ENCODE measurements at places on chromosomes 11 and 22.

- DNase-seq = no peak
These were observed 350.6 kb upstream of the RAG2 start for GRCh38 chr11:36948460-36949127.

- DNase-seq = no peak
These were observed 41.3 kb downstream of the POU2F3 start for GRCh38 chr11:120281143-120281795.

DNA sequence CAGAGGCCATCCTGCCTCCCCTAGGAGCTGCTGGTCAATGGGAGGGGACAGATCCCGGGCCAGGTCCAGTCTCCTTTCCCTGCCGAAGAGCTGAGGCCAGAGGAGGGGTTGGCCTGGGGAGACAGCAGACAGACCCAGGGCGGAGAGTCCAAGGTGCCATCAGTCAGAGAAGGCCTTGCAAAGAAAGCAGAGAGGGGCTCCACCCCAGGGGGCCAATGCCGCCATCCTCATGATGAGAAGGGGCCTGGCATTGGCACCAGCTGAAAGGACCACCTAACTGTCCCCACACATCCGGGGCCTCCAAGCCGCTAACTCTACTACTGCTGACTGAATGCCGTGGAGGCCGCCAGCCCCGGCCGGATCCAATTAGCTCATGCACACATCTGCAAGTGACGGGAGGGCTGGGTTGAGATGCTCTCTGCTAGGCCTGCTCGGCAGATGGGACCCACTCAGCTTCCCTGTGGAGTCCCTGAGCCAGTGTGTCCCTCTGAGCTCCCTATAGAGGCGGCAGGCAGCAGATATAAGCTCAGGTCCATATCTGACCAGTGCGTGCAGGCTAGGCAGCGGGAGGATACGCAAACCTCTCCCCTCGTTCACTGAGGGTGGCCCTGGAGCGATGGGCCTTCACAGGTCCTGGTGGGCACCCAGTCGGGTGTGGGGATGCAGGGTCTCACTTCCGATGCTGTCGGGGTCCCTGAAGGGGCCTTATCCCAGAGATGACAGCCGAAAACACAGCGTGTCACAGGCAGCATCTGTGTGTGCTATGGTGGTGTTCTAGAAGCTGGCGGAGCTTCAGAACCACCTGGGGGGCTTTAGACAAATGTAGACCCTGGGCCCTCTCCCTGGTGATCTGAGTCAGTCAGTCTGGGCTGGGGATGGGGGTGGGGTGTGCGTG, 183.9 kb downstream of the CTTN start:
- DNase-seq = no peak

GRCh38 chr11:9060700-9061111, 30.7 kb downstream of the SCUBE2 start:
- DNase-seq = peak; percentile 25

DNA sequence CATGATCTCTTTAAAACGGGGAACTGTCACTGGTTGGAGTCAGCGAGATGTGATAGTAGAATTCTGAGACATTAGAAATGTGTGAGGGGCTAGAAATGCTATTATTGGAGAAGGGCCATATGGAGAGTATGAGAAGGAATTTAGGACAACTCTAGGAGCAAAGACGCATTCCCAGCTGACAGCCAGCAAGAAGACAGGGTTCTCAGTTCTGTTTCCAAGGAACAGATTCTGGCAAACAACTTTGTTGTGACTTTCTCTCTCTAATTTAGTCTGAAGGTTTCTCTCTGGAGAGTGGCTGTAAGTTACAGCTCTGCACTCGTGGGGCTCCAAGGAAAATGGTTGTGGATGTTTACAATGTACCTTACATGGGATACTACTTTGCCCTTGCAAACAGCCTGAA, 876.3 kb downstream of the FAM181B start:
- DNase-seq = no peak

- peak; percentile 70 for DNase-seq
These were observed 68.3 kb downstream of the PLEKHA7 start for GRCh38 chr11:16945671-16946469.

DNA sequence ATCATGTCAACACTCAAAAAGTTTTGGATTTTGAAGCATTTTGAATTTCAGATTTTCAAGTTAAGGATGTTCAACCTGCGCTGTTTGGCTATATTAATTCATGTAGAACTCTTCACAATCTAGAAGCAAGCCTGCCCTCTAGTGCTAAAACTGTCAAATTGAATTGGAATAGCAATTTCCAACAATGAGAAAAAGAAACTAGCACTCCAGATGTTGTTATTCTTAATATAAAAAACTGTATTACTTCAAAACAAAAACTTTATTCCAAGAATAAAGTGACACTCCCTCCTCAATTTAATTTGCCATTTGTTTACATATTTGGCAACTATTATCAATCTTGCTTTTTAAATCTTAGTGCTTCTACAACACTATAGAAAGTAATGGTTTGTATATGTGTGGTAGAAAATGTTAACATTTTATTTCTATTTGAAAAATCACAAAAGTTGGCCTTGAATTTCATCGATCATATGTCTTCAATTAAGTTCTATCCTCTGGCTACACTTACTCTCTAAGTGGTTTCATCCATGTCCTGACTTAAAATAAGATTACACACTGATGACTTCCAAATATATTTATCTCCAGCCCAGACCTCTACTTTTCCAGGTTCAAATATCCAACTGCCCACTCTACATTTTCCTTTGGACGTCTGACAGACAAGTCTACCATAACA, 36.6 kb downstream of the DCUN1D5 start:
- DNase-seq = peak; percentile 21

DNA sequence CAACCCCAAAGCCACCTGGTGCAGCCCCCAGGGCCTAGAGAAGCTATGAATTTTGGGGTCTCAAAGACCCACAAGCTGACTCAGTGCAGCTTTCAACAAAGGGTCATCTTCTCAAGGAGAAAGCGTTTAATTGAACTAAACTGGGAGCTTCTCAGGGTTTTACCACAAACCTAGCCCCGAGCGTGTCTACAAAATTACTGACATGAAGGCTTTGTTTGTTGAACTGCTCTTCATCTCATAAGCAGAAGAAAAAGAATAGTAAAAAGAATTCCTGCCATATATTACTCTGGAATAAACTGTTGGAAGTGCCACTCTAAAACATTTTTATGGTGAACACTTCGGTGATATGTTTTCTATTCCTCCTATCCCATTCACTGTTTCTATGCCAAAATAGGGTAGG, 50.8 kb upstream of the INCENP start:
- no peak for DNase-seq

DNA sequence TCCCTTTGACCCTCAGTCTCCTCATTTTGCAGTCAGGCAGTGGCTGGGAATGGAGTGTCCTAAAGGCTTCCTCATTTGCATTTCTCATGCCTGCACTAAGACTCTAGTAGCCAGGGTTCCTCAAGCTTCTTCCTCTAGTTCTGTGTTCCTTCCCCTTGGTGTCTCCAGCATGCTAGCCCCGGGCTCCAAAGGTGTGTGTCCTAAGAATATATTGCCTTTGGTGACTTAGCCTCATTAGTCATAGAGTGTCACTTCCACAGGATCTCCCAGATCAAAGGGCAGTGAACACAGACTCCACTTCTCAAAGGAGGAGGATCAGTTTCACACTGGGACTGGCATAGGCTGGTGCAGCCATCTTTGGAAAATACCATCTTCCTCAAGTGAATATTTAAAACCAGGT, 21.4 kb upstream of the ACER3 start:
- DNase-seq = no peak

DNA sequence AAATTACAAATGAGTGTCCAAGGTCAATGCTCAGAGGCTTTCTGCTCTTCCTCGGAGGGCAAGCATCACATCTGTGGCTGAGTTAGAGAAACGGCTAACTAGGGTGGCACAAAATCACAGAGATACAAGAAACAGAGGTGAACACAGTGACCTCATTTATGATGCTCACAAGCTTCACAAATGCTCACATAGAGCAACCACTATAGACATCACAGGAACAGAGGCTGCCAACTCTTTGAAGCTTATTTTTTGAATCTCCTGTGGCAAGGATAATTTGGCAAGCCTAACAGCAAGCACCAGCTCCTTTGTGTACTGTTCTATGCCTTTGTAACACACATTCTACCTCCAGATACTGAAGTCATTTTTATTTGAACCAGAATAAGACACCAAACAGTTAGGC, 416.5 kb upstream of the DDI1 start:
- DNase-seq = no peak

- no peak for DNase-seq
These were observed 10.5 kb downstream of the TPST2 start for GRCh38 chr22:26579331-26579886.

- DNase-seq = no peak
These were observed 34.6 kb upstream of the SC5D start for GRCh38 chr11:121257976-121258375.

- no peak for DNase-seq
These were observed 45.5 kb upstream of the ALKBH3 start for GRCh38 chr11:43835104-43835503.

DNA sequence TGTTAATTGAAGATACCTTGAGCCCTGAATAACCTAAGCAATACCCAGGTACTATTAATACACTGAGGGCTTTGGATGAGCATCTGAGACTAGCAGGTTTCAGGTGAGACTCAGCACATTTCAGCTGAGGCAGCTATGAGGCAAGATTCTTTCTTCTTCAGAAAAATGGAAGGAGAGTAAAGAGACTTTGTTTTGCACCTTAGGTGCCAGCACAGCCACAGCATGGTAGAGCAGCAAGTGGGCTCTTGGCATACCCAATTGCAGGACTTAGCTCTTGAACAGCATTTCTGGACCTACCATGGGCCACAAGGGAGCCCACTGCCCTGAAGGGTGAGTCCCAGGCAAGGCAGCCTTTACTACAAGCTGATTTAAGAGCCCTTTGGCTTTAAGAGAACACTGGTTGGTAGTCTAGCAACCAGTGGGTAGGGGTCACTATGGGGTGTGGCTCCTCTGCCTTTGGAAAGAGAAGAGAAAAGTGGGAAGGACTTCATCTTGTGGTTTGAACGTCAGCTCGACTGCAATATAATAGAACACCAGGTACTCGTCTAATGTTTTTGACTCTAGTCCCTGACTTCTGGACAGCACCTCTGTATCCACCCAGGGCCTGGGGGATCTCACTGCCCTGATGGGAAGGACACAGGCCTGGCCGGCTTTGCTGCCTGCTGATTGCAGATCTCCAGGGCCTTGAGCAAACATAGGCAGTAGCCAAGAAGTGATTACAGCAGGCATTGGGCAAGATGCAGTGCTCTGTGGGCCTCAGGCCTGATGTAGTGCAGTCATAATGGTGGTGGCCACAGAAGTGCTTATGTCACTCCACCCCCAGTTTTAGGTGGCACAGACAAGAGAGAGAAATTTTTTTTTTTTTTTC, 73.3 kb downstream of the GLYATL1 start:
- no peak for DNase-seq

- no peak for DNase-seq
These were observed 22.6 kb downstream of the ACO2 start for GRCh38 chr22:41491374-41492100.

DNA sequence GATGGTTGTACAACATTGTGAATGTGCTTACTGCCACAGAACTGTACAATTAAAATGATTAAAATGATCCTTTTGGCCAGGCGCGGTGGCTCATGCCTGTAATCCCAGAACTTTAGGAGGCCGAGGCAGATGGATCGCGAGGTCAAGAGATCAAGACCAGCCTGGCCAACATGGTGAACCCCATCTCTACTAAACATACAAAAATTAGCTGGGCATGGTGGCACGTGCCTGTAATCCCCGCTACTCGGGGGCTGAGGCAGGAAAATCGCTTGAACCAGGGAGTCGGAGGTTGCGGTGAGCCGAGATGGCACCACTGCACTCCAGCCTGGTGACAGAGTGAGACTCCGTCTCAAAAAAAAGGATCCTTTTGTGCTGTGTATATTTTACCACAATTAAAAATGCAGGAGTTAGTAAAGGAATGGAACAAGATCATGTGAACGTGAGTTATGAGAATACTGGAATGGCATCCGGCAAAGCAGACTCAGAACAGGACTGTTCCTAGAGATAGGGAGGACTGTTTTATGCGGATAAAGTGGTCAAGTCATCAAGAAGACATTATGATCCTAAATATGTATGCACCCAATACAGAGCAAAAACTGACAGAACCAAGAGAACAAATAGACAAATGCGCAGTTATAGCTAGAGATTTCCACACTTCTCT, 58.0 kb upstream of the CLDN5 start:
- DNase-seq = no peak

DNA sequence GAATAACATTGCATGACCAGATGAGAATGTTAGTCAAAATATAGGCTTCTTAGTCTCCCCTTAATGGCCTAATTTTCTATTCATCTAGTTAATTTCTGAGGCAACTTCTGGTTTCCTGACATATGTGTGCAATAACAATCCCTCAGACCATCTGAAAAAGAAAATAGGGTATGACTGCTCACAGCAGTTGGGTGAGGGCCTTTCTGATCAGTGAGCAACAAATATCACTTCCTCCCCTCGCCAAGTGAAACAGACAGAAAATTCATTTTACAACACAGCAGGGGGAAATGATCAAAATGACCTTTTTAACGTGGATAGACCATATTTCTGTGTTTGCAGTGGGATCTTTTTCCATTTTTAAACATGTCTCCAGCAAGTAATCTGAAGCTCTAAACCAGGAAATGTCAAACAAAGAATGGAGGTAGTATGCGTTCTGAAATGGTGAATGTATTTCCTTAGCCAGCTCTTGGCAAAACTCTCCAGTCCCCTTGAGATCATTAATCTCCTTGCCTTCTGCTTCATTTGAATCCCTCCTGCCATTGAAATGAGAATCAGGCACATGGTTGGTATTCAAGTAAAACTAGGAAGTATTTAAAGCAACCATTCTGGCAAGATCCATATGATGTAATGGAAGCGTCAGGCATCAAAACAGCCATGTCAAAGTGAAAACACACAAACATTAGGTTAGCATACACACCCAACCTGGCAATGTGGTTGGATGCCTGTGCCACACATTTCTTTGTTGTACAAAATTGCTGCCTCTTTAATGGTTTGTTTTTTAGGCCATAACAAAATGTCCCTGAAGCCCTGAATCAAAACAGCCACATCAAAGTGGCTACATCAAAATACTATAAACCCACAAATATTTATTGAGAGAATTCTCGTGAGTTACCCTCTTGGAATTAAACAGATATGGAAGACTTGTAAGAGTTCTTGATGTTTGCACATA, 100.1 kb downstream of the SLC1A2 start:
- DNase-seq = no peak

GRCh38 chr22:36303874-36304273, 50.9 kb downstream of the APOL1 start:
- DNase-seq = no peak

- no peak for DNase-seq
These were observed 100.7 kb downstream of the NAV2 start for GRCh38 chr11:19813158-19813879.

DNA sequence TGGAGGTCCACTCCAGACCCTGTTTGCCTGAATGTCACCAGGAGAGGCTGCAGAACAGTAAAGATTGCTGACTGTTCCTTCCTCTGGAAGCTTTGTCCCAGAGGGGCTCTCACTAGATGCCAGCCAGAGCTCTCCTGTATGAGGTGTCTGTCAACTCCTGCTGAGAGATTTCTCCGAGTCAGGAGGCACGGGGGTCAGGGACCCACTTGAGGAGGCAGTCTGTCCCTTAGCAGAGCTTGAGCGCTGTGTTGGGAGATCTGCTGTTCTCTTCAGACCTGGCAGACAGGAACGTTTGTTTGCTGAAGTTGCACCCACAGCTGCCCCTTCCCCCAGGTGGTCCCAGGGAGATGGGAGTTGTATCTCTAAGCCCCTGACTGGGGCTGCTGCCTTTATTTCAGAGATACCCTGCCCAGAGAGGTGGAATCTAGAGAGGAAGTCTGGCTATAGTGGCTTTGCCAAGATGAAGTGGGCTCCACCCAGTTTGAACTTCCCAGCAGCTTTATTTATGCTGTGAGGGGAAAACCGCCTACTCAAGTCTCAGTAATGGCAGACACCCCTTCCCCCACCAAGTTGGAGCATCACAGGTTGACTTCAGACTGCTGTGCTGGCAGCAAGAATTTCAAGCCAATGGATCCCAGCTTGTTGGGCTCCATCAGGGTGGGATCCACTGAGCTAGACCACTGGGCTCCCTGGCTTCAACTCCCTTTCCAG, 99.4 kb downstream of the PDE3B start:
- DNase-seq = no peak

All from HEK293T (cell line).